ENCODE measurements at places on chromosomes 7 and 10.

DNA sequence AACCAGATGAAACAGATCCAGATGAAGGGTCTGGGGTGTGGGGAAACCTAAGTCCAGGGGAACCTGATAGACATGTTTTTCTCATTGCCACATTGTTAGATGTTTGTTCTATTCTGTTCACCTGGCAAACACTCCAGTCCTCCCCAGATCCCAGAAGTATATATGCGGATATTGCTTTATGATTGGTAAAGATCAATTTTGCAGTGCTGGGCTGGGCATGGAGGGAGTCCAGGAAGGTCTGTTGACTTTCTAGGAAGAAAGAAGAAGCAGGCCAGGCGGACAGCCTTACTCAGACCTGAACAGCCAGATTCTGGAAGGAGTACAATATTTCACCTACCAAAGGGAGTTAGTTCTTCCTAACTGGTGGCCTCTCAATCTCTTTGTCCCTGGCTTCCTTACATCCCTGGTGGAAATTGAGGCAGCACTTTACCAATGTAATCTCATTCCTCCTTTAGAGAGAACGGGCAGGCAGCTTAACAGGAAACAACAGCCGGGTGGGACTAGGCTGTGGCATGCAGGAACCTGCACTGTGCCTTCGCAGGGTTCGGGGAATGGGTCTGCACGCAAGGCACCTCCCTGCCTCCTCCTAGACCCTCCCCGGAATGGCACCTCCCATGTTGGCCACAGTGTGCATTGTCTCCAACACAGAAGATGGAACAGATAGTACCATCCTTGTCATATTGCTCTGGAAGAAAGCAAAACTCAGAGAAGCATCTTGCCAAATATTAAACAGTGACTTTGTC lies 930 bp downstream of the GIMAP6 start:
- DNase-seq = peak; percentile 31

GRCh38 chr10:51272555-51272954 lies 198.3 kb downstream of the PRKG1 start:
- DNase-seq = no peak

- no peak for DNase-seq
These were observed at the start of gene CALCR for GRCh38 chr7:93574646-93575554. Gene CALCR, minus strand, starts transcription at chr7:93574724. Its CDS starts 87,743 bp downstream, at chr7:93486981.

- DNase-seq = no peak
These were observed 10.8 kb downstream of the ZNF394 start for GRCh38 chr7:99489235-99489634.

GRCh38 chr7:6178298-6179029 lies 94.0 kb downstream of the CYTH3 start:
- no peak for DNase-seq

DNA sequence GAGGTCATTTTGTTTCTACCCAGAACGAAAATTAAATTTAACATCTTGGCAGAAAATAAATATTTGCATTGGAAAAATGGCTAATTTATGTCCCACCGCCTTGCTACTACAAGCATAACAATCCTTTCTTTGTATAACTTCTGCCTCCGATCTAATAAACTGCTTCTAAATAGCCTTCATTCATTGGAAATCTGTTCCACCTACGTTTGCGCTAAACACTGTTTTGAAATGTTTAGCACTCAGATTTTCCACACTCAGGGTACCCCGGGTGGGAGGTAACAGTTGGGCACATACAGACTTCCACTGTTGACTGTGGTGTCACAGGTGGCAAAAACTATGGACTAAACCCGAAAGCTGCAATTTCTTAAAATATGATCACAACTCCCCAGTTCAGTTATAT lies 96.4 kb downstream of the FGFR2 start:
- DNase-seq = no peak

Measured in stimulated activated CD4-positive, alpha-beta T cell treated with anti-CD3 and anti-CD28 coated beads, Interleukin-12 subunit alpha, Interleukin-12 subunit beta, amount 100 ng/mL, for 4 hours (primary cell).